NCI-H2029 (cell line): ENCODE measurements at places on chromosomes 4 and X.

DNA sequence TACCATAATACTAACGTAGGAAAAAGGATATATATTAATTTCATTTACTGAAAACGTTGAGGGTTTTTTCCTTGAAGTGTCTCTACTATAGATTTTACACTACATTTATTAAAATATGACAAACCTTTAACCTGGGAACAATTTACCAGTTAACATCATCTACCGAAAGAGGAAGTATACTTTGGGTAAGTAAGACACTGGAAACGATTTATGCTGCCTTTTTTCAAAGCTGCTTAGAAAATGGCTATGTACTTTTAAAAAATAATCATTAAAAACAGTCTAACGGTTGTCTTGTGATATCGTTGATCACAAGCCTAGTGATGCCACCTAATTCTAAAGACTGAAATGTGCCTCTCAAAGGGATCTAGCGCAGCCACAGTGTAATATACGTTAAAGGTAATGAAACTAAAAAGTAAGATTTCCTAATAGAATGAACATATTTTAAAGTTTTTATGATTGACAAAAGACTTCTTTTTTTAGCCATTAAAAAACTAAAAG lies 50.4 kb downstream of the STX18 start:
- no peak for DNase-seq

DNA sequence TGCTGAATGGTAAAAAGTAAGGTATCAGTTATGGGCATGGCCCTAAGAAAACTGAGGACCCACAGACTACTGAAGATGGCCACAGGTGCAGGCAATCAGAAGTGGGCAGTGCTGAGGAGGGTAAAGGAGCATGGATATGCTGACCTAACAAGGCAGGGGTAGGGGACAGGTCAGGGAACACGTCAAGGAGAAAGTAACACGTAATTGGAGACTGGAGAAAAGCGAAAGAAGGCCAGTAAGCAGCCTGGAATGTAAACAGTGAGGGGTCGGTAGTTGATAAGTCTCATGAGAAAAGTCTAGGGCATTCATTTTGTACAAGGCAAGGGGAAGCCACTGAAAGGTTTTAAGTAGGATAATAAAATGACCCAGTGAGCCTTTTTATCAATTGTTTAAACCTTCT lies 153.3 kb downstream of the PRDM5 start:
- no peak for DNase-seq

DNA sequence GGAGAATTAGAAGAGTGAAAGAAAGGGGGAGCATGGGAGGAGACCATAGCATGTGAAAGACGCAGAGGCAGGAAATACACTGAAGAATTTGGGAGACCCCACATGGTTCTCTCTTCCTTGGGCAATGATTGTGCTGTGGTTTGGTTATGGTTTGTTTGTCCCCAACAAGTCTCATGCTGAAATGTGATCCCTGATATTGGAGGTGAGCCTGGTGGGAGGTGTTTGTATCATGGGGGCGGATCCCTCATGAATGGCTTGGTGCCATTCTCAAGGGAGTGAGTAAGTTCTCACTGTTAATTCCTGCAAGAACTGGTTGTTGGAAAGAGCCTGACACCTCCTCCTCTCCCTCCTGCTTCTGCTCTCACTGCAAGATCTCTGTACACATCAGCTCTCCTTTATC lies 78.6 kb upstream of the RAI2 start:
- peak; percentile 48 for DNase-seq

DNA sequence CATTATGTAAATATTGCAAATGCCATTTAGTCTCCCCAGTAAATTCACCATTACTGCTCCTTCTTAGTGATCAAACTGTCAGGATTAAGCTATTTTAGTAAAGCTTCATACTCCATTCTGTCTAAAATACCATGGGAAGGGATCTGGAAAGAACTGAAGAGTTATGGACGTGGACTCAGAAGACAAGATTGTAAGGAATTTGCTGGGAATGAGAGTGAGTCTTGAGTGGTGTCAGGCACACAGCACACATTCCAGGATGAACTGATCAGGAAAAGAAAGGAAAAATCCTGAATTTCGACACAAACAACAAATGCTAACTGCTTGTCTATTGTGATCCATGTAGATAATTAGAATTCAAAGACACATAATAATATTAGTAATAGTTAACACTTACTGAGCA lies 311.0 kb downstream of the CENPC start:
- no peak for DNase-seq

GRCh38 chrX:42463706-42464490 lies 314.1 kb downstream of the PPP1R2C start:
- DNase-seq, result no peak

- no peak for DNase-seq
Measured at GRCh38 chr4:165476214-165477098, 97.6 kb downstream of the CPE start.

GRCh38 chr4:528296-528695 lies 29.3 kb downstream of the PIGG start:
- no peak for DNase-seq

- peak; percentile 49 for DNase-seq
Measured at GRCh38 chr4:52748432-52748831, 2.8 kb downstream of the ERVMER34-1 start.

GRCh38 chr4:180150818-180151217 lies 2092.4 kb upstream of the TENM3 start:
- DNase-seq, result no peak

DNA sequence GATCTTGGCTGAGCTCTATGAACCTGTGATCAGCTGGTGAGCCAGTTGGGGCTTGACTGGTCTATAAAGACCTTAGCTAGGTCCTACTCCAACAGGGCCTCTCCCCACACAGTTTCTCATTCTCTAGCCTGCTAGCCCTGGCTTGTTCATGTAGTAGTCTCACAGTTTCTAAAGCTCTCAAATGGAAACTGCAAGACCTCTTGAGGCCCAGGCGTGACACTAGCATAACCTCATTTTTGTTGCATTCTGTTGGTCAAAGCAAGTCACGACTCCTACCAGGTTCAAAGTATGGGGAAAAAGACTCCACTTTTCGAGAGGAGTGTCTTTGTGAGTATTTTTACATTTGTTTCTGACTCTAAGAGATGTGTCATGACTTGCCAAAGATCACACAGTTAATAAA lies 50.9 kb downstream of the CEP44 start:
- no peak for DNase-seq

DNA sequence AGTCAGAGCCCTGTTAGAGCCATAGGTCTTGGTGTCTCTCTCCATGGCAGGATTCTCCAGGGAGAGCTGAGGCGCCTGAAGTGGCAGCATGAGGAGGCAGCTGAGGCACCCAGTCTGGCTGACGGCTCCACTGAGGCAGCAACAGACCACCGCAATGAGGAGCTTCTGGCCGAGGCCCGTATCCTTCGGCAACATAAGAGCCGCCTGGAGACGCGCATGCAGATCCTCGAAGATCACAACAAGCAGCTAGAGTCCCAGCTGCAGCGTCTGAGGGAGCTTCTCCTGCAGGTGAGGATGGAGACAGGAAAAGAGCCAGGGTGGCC lies 32.9 kb downstream of the TAF7L start:
- no peak for DNase-seq

DNA sequence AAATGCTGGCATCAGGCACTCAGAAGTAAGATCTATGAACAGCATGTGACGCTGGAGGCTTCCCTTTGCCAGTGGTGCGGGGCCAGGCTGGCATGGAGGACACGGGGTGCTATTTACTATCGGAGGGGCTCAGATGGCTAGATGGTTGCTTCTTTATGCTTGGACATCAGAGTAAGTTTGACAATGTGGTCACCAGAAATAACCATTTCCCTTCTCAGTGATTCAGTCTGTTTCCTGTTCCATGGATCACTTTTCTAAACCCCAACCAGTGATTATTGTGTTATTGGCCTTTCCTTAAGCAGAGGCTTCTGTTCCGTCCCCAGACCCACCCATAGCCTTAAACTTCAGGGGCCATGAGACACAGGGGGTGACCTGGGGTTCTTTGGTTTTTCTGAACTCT lies 55.4 kb upstream of the DHX15 start:
- DNase-seq, result no peak

DNA sequence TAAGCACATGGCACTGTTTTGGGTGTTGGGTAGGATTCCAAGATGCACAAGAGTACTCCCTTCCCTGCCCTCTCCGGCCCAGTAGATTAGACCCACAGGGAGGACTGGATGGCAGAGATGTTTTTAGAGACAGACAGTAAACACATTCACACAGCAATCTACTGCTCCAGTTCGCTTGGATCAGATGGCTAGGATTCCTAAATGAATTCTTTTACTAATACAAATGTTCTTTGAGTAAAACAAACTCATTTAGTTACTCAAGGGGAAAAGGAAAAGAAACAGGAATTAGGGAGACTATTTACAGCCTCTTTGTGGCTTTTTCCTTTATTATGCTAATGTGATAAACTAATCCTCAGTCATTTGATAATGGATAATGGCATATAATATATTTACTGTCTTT lies 5.9 kb downstream of the SNX25 start:
- no peak for DNase-seq

DNA sequence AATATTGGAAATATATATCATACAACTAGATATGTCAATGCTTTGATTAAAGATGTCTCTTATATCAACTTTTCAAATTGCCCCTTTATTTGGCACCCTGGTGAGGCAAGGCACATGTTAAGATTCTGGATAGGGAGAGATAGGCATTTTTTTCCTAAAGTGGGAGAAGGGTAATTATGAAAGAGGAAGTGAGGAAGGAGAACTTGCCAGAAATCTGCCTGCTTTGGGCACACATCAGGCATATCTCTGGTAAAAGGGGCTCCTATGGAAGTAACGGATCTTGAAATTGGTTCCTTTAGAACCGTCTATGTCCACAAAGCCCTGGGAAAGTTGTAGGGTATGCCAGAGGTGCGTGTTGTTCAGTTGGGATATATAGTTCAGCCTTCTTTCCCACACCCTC lies 5.7 kb downstream of the IL15 start:
- no peak for DNase-seq

DNA sequence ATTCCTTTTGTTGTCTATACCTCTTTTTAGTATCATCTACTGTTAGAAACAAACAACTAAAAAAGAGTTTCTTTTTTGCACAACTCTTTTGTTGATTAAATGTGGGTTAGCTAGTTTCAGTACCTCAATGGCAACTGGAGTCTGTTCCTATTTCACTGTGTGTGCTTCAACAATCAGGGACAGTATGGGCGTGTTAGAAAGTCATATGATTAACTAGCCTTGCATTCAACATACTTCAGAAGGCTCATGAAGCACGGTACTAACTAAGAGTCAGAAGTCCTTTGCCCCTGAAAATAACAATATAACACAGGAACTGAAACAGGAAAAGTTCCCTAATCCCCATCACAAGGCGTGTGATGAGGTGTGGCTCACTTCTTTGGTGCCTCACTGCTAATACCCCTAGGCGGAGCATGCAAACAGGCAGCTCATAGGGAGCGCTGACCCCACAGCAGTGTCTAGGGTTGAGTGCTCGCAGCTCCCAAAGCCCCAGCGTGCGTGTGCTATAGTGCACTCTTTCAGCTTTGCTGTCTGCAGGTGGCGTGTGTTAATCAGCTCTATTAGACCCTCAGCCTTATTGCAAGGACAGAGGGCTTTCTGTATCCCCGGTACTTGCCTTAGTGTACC lies 203.1 kb upstream of the NDST3 start:
- no peak for DNase-seq

DNA sequence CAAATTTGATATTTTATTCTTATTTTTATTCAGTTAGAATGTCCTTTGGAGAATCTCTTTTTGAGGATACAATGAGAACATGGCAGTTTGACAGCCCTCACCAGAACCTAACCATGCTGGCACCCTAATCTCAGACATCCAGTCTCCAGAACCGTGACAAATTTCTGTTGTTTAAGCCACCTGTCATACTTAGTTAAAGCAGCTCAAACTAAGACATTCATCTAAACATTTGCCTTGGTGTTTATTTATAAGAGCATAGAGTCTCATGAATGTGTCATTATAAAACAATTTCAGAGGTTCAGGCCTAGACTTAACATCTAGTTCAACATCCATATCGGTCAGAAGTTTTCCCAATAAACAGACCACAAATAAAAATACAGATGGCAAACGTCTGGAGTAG lies 125.1 kb upstream of the FUNDC1 start:
- no peak for DNase-seq

GRCh38 chr4:12724510-12724909 lies 759.6 kb downstream of the RAB28 start:
- no peak for DNase-seq

- DNase-seq, result no peak
Measured at GRCh38 chr4:13865871-13866669, 238.5 kb upstream of the BOD1L1 start.

DNA sequence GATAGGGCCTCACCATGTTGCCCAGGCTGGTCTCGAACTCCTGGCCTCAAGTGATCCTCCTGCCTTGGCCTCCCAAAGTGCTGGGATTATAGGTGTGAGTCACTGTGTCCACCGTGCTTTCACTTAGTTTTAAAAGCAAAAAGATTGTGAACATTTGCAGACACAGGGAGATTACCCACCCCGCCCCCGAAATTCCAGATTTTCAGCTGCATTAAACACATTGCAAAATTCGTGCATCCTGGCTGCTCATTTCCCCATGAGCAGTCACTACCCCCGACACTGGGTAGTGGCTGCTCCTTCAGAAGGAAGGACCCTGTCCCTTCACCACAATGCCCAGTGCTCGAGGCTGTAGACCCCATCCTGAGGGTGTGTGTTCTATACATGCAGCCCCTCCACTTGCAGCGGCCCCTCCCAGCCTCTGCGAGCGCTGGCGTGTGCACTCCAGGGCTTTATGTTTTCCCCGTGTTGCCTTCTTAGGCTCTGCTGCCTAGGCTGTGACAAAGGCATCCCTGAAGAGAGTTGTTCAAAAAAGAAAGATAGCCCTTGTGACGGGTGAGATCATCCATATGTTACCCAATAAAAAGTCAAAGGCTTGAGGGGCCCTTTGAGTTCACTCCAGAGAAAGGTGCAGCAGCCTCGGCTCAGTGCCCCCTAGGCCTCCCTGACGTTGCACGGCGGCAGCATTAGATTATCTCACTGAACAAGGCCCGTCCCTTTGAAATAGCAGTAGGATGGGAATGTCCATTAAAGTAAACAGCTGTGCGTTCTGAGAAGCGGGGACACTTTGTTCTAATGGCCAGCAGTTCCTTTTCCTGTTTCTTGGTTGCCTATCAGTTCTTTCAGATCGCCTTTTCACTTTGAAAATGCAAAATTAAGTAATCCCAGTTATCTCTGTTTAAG lies 71.6 kb downstream of the SHROOM2 start:
- no peak for DNase-seq

DNA sequence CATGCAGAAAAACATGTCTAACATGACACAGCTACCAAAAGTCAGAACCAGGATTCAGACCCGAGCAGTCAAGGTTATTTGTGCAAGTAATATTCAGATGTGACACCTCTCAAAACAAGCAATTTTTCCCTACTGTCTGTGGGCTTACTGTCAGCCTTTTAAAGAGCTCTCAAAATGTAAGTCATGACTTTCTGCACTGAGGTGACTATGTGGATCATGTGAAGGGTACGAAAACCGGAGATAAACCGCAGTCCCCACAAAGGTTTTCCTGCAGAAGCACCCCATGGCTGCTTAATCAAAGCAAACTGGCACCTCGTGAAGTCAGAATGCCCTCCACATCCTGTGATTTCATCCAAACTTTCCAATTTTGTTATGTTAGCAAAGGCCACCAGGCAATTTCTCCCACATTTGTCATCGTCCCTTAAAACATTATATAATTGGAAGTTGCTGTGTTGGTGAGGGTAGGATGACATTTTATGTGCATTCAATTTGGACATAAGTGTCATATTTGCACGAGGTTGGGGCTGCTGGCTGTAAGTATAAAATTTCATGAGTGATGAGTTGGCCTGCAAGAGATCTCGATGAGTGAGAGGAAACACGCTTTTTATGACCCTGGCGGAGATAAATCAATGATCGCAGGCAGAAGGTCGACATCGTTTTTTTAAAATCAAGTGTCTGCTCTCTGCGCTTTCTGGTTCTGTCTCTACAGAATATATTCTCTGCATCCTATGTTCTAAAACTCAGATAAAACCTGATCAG lies 161.2 kb downstream of the STK32B start:
- no peak for DNase-seq

GRCh38 chr4:20639346-20639745 lies 60.9 kb upstream of the PACRGL start:
- peak; percentile 77 for DNase-seq
